ENCODE measurements at places on chromosomes 7 and 10.

DNA sequence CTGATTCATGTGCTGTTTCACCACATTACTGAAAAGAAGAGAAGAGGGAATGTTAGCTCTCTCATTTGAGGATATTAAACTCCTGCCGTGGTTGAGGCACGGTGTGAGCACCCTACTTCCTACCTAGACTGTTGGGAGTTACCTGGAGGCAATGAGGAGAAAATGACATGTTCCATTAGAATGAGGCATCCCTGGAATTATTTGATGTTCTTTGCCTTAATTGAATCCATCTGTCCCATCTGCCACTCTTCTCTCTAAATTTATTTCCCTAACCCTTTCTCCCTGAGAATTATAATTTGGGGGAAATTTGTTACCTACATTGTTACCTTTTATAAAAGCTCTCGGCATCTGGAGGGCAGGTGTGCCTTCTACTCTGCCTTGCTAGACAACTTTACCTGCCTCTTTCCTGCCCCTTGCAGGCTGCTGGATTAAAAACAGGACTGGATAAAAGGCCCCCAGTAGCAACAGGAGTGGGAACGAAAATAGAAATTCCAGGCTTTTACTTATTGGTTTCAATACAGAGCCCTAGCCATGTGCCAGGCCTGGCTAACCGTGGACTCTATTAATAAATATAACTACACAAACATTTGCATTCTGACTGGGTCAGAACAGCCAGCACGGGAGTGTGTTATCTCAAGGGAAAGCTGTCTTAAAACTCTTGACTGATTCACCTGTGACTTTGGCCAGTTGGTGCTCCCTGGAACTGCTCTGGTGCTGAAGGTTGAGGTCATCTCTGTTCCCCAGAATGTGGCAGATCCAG, 4.4 kb upstream of the ATXN7L1 start:
- no peak for DNase-seq

- DNase-seq, result no peak
Measured at GRCh38 chr10:21368022-21368582, 157.4 kb downstream of the SKIDA1 start.

- no peak for DNase-seq
Measured at GRCh38 chr7:17915796-17916195, 24.5 kb downstream of the SNX13 start.

DNA sequence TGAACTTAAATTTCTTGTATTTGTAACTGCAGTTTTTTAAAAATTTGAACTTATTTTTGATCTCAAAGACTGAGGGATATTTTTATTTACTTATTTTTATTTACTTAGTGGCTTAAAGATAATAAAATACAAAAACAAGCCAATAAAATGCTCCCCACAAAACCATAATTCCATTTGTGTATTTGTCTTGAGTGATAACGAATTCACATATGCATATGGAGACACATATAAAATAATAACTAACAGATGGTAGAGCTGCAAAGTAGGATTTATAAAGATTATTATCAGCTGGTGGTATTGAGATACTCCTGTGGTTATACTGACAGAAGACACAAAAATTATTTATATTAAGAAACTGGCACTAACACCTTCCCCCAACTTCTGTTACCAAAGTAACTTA, 90.2 kb upstream of the RPA3 start:
- DNase-seq, result no peak

DNA sequence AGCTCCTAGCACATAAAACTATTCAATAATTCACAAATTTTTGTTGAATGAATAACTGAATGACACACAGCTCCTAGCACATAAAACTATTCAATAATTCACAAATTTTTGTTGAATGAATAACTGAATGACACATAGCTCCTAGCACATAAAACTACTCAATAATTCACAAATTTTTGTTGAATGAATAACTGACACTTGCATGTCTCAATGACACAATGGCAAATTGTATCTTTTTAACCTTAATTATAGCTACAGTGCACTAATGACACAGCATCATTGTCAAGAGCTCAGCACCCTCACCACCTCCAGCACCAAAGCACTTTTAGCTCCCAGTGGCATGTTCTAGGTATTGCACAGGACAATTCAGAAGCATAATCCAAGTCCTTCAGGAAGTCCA, 131.6 kb downstream of the PDE1C start:
- peak; percentile 14 for DNase-seq

DNA sequence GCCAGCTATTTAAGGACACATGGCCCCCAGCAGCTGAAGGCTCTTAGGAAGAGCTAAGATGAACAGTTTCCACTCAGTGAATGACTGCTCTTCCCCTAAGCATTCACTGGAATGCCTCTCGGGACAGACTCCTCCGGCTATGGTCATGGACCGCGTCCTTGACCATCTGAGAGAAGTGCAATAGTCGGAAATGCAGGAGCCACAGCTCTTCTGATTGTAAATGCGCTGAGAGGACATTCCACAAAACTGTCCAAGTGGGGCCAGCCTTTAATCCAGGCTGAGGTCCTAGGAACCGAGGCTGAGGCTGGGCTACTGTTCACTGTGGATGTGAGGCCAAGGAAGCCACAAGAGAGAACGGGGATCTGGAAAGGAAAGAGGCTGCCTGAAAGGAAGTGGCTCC, 162.0 kb upstream of the TMEM72 start:
- DNase-seq, result no peak

GRCh38 chr10:44292390-44293002, 92.4 kb downstream of the CXCL12 start:
- no peak for DNase-seq

GRCh38 chr10:93604146-93604545, 3.1 kb upstream of the RBP4 start:
- no peak for DNase-seq

DNA sequence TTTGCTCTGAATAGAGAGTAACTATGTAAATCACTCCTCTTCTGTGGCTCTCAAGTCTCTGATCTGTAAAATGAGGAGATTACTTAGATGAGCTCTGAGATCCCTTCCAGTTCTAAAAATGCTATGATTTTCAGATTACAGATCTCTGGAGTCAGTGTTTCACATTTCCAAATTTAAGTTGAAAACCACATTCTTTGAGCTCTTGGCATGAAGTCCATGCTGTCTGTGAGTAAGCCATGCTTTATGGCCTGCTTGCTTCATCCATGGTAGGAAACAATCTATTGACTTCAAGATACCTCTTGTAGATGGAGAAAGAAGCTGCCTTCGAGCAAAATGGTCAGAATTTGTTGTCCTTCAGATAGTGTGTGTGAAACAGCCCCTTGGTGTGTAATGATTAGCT, 64.9 kb downstream of the CELF2 start:
- no peak for DNase-seq

DNA sequence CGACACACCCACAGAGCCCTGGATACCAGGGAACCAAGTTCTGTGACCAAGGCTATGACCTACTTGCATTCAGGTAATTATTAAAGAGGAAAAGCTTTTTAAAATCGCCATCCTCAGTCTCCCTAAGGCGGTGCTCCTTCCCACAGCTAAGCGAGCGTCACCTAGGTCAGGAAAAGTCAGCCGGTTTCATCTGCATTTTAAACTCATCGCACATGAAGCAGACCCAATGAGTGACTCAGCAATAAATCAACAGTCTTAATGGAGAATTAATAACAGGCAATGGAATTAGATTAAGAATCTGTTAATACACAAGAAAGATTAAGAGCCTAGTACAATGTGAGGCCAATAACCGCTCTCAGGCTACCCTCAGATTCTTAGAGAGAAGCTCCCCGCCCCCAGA, 59.2 kb downstream of the HSPA12A start:
- no peak for DNase-seq

DNA sequence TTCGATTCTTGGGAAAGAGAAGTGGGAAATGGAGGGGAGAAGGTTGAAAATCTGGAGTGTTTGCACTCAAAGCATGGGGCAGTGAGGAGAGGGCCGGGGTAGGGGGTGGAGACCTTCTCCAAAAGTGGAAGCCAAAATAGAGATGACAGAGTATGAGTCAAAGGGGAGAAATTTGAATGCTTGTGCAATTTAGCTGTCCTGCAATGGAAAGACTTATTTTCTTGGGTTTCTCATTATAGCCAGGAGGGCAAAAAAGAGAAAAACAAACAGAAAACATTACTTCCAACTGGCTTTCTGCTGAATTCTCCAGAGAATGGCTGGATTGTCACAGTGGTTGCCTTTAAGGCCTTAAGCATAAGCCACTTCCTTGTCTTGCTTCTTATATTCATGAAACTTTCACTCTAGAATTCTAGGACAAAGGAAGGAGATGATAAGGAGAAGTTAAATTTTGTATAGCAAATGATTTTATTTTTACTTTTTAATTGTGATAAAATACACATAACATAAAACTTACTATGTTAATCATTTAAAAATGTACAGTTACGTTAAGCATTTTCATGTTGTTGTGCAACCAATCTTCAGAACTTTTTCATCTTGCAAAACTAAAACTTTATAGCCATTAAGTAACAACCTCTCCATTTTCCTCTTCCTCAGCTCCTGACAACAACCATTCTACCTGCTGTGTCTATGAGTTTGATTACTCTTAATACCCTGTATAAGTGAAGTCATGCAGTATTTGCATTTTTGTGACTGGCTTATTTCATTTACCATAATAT, 100.2 kb downstream of the GPR85 start:
- no peak for DNase-seq

GRCh38 chr7:16609842-16610450, 35.6 kb downstream of the ANKMY2 start:
- peak; percentile 59 for DNase-seq

GRCh38 chr7:117045927-117046710, 92.8 kb downstream of the ST7 start:
- DNase-seq, result no peak

- DNase-seq, result no peak
Measured at GRCh38 chr7:22958742-22959141, 55.2 kb downstream of the HYCC1 start.

DNA sequence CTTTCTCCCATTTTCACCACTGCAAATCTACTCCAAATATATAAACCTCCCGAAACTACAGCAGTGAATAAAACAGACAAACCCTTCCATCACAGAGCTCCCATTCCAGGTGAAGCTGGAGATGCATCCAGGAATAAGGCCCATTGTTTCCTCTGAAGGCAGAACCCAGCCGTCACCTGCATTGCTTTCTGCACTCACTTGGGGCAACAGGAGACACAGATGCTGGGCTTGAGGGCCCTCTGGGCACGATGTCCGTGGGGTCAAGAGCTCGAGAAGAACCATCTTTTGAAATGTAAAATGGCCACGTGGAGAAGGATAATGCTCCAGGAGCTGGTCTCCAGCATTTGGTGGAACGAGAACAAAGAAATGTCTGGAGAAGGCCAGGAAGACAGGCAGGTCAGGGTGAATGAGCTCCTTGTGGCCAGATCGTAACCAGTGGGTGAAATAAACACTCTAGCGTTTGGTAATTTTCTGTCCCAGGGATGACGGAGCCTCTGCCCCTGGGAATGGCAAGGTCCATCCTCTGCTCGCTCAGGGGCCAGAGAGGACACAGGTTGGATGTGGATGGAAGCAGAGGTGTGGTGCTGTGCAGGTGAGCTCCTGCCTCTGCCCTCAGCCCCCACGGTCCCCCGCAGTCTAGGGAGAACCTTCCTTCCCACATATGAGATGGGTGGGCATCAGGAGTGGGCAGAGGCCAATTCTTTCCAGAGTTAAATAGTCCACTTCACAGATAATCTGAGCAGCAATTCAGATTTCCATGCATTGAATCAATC, 556.1 kb downstream of the DNAJB6 start:
- DNase-seq, result no peak

DNA sequence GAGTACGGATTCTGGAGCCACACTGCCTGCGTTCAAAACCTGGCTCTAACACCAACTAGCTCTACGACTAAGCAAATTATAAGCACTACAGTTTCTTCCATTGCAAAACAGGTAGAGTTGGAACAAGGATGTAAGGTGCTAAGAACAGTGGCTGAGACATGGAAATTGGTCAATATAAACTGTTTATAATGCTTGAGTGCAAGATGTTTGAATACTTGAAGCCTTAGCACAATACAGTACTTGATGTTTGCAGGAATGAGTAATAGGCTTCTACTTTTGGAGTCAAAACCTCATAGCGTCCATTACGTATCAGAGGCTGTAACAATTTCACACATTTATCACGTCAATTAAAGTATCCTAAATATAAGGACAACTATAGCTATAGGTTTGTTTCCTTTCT, 6.9 kb downstream of the NT5C2 start:
- no peak for DNase-seq

- DNase-seq, result no peak
Measured at GRCh38 chr7:73939528-73939927, 78.6 kb downstream of the TMEM270 start.

- DNase-seq, result no peak
Measured at GRCh38 chr7:108270385-108271015, 140.3 kb upstream of the LAMB4 start.

GRCh38 chr7:115043605-115044004, 121.7 kb downstream of the MDFIC start:
- DNase-seq, result no peak

DNA sequence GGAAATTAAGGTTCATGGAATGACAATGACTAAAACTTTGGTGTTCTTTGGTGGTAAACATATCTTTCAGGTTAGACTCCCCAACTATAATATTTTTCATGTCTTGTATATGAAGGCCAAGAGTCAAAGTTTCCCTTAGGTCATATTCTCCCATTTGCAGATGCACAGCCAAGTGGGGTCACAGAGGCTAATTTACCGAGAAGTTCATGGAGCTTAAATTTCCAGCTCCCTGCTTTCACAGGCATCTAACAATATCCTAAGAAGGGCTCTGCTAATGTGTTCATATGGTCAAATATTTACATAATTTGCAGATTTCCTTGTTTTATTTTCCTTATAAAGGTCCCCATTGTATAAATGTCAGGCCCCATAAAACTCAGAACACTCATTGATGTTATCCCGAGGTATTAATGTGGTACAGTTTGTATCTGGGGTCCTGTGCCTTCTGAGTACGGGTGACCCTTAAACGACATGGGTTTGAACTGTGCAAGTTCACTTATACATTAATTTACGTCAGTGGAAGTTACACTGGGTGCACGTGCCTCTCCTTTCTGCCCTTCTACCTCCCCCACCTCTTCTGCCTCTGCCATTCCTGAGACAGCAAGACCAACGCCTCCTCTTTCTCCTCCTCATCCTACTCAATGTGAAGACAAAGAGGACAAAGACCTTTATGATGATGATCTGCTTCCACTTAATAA, 185.9 kb upstream of the HPS1 start:
- DNase-seq, result no peak

DNA sequence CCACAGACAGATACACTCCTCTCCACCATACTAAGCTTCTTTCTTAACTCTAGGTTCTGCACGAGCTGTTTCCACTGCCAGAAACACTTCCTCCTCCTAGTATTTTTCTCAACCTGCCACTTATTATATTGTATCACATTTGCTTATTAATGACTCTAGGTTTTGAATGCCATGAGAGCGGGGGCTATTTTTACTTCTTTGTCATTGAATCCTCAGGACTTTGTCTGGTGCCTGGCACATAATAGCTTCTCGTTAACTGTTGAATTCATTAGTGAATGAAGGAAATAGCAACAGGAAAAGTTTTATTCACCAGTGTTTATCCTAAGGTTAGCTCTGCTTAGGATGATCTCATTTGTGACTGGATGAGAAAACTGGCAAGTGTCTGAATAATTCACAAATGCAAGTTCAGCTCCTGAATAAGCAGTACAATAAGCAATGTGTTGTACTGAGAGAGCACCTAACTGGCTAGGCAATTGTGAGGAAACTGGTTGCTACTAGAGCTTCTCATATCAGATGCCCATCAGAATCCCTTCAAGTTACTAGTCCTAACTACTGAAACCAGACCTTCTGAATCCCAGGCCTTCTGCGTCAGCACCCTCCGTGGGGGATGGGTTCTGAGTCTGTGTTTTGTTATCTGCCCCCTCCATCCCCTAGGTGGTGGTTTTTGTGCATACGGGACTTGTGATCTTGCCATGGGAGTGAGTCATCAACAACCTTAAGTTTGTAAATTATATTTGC, 92.7 kb downstream of the LSMEM1 start:
- peak; percentile 89 for DNase-seq

Data from HT-29 (cell line).